ENCODE measurements at places on chromosomes 7 and 10.
A peak's percentile ranks its signal among the peaks of the same experiment; 100 is the strongest.

- DNase-seq: no peak
Measured at GRCh38 chr7:101998029-101998905, 180.8 kb downstream of the CUX1 start.

- DNase-seq: no peak
Measured at GRCh38 chr10:80633383-80633860, 95.7 kb downstream of the SH2D4B start.

DNA sequence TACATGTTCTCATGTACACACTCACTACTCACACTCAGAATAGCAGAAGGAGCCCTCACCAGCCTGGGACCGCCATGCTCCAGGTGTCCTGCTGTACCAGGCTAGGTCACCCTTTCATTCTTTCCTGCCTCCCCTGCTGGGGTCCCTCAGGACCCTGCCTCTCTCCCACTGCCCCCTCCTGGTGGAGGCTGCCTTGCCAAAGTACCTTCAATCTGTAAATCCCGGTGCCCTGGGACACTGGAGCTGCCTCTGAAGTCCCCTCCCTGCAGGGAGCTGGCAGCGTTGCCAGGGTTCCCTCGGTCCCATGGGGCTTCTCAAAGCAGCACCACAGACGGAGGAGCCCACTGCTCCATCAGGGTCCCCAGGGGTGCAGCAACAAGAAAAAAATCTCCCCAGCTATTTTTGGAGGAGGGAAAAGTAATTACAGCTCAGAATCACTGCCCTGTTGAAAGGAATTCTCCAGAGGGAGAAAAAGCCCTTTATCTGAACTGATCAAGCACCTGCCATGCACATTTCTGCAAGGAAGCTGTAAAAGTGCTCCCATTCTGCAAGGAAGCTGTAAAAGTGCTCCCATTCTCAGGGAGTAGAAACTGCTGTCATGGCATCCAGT lies 259.9 kb downstream of the PTPRN2 start:
- DNase-seq: no peak

- DNase-seq: no peak
Measured at GRCh38 chr7:19353180-19353579, 208.0 kb upstream of the FERD3L start.

DNA sequence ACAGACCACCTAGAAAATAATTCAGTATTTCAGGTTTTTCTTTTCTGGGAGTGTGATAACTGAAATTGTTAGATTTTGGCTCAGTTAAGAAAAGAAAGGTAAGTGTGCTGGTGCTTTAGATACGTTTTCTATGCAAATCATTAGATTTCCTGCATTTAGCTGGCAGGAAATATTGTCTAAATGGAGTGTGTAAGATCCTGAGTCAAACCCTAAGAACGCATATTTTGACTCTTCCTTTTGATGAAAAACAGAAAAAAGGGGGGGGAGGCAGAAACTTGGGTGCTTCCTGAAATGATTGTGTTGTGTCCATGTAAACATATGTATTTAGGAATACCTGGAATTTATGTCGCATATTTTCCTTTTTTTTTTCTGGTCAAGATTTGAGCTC lies 1.2 kb downstream of the GRK5 start:
- no peak for DNase-seq

DNA sequence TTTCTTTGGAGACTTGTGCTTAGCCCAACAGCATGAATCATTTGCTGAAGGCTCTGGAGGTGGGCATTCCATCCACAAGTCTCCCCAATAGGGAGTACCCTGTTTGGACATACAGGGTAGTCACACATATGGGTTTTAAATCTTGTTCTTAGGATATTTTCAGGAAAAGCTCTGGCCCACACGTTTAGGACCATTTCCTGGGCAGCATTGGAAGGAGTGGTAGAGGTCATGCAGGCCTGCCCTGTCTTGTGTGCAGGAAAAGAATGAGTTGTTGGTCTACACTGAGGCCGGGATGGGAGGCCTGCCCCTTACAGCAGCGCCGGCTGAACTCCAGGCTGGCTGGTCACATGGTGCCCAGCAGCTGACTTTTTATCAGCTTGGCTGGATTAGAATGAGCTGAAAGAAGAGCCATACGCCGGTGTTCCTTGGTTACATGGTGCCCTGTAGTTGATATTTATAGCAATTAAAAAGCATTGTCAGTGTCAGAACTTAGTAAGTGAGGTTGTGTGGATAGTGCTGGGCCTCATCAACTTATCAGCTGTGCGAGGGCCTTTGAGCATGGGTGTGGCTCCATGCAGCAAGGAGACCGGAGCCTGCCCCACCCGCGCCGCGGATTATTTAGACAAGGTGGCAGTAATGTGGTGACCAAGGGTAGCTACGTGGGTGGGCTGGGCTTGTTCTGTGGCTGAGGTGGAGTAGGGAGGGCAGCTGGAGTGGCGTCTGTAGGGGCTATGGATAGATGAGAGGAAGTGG lies 28.6 kb downstream of the OGDH start:
- DNase-seq: peak; percentile 36

GRCh38 chr7:14761510-14762296 lies 140.8 kb downstream of the DGKB start:
- peak; percentile 89 for DNase-seq

DNA sequence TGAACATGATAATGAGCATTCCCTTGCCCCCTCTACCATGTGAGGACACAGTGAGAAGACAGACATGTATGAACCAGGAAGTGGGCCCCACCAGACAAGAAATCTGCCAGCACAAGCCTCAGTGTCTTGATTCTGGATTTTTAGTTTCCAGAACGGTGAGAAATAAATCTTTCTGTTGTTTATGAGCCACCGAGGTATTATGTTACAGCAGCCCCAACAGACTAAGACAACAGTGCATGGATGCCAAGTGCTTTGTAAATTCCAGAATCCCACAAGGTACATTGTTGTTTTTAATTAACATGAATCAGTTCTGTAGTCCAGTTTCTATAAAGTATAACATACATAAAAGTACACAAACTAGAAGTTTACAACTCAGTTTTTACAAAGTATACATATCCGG lies 162.2 kb downstream of the ARHGAP21 start:
- no peak for DNase-seq

DNA sequence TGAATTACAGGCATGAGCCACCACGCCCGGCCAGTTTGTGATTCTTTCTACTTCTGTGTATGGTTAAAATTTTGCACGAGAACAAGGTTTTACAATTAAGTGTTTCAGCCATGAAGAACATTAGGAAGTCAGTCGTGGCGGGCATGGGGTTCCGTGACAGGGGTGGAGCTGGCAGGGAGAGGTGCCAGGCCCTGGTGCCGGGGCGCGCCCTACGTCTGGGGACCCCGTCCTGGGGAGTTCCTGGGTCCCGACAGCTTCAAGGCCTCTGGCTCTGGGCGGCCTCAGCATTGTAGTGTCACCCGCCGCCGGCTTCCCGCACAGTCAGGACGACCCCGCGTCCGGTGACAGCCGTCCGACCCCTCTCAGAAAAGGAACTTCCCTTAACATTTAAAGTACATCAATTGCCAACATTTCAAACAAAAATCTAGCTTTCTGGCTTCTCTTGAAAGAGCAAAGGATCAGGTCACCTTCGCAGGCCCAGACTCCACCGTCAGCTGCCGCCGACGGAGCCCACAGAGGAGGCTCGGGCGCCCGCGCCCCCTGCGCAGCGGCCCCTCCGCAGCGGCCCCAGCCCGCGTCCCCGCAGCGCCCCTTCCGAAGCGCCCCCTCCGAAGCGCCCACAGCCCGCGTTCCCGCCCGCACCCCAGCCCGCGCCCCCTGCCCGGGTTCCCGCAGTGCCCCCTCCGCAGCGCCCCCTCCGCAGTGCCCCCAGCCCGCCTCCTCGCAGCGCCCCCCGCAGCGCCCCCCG lies 23.2 kb upstream of the MKI67 start:
- DNase-seq: no peak

- DNase-seq: no peak
Measured at GRCh38 chr7:158408318-158408920, 179.2 kb downstream of the PTPRN2 start.

GRCh38 chr10:130236711-130237110 lies 100.5 kb downstream of the GLRX3 start:
- DNase-seq: no peak

DNA sequence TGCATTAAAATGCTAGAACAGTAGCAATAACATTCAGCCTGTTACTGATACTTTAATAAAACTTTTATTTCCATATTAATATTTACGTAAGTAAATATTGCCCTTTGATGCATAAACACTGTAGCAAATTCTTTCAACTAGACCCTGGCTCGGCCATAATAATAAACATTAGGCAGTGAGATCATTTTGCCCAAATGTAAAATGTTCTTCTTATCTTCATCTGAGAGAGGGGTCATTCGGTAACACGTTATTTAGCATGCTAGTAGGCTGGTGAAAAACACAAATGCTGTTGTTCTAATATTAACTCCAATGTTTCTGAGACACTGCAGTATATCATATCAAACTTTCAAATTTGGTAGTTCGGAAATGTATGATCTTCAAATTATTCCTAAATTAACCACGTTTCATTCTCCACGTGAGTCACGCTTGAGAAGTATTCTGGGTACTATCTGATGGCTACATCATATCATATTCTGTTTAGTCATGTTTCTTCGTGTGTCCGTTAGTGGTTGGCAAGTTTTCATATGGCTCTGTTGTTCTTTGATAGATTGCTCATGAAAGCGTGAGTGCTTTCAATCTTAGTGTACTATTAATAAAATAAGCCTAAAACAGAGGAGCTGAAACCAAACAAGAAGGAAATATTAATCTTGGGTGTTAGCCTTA lies 145.8 kb downstream of the NSUN6 start:
- DNase-seq: no peak

DNA sequence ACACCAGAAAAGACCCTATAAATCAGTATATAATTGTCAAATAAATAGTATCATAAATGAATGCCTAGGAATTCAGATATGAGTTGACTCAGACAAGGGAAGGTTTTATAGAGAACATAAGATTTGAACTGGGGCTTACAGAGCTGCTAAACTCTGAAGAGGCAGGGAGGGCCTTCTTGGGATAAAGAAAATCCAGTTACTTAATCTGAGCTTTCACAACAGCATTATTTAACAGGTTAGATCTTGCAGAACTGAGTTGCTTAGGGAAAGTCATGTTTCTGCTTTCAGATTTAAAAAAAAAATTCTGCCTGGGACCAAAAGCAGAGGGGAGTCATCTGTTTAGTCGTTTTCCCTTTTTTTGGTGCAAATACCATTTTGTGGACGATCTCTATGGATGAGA lies 594.8 kb upstream of the FZD8 start:
- no peak for DNase-seq

- DNase-seq: no peak
Measured at GRCh38 chr10:97325754-97326153, 6.7 kb downstream of the FRAT1 start.

GRCh38 chr10:6543431-6544005 lies 36.6 kb downstream of the PRKCQ start:
- DNase-seq: no peak

GRCh38 chr10:19828278-19829049 lies 12.2 kb downstream of the PLXDC2 start:
- no peak for DNase-seq

DNA sequence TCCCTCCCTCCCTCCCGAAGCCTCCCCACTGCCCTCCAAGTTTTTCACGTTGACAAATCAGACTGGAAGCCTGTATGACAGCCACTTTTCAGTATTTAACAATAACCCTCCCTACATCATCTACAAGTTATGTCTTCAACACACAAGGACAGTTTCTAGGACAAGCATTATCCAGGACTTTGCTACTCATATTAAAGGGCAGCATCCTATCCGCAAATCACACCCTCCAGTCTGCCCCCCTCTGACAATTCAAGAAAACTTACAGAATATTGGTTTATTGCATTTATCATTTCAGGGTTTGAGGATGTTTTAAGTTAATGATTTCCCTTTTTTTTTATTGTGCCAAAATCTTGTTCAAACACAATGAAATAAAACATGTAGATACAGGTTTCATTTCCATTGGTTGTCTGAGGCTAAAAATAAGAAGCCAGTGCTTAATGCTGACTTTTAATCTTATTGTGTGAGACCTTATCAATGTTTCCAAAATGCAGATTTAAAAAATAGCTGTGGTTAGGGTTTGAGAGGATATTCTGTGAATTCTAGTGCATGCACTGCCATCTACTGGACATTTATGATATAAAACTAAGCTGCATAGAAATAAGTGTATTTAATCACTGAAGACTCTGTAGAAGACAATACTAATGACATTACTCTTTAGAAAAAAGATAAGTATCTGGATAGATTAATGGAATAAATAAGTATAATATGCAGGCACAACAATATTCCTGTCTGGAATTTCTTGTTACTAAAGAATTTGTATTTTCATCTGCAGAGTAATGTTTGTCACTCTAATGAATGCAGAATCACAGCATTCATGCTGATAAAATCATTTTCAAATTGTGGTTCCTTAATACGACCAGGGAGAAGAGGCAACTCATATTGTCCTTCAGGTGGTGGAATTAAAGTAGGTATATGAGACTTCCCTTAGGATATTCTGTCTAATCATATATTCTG lies 64.1 kb downstream of the CAV1 start:
- DNase-seq: no peak

DNA sequence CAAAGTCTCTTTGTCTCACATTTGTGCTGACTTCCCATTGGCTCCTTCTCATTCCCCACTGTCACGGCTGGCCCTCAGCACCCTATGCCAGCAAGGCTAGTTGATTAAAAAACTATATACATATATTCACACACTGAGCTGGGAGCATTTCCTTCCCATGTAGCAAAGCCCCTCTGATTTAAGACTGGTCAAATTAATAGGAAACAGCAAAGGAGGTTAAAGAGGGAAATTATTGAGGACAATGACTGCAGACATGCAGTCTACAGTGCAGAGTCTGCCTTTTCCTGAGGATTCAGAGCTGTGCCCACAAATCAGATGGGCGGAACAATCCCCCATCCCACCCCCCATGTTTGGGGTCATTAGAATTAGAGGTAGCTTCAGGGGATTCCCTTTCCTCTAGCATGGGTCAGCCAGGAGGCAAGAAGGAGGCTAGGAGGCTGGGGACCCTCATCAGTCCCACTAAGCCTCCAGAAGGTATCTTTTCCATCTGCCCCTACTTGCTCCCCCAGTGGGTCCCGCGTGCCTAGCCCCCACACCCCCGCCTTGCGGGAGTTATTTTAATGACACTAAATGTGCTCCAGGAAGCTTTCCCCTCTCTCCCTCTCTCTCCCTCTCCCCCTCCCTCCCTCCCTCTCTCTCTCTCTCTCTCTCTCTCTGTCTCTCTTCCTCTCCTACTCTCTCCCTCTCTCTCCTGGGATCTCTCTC lies 9.8 kb upstream of the DLX6 start:
- no peak for DNase-seq

All from right hindlimb (tissue), 1 donor.